T1000 (cell line): ENCODE measurements at places on chromosomes 3 and 15.

GRCh38 chr3:100525753-100526612 lies 33.6 kb downstream of the TMEM45A start:
- peak; percentile 71 for DNase-seq

- DNase-seq = no peak
Observed at GRCh38 chr15:74632601-74633000, 17.0 kb downstream of the CLK3 start.

- DNase-seq = no peak
Observed at GRCh38 chr15:69997813-69998212, 99.9 kb downstream of the TLE3 start.

- DNase-seq = no peak
Observed at GRCh38 chr3:193906849-193907410, 229.0 kb upstream of the HES1 start.

- DNase-seq = no peak
Observed at GRCh38 chr3:5194341-5194740, 6.8 kb downstream of the EDEM1 start.

- DNase-seq = no peak
Observed at GRCh38 chr3:8627201-8627940, 17.2 kb downstream of the SSUH2 start.

- no peak for DNase-seq
Observed at GRCh38 chr15:81947548-81947947, 98.3 kb downstream of the MEX3B start.

DNA sequence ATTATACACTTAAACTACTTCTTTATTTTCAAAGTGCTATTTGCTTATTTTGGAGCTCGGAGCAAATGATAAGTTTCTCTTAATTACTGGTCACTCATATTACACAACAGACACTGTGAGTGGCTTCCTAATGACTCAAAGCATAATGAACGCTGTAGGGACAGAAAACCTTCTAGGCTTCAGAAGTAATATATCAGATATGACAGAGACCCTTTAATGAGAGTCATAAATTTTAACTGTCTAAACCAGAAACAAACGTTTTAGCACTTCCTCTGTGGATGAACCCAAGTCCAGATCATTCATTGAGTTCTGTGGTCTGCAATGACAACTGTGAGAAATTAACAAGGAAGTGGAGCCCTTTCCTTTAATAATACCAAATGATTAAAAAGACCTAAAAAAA lies 66.6 kb downstream of the ARPP21 start:
- DNase-seq = no peak

- no peak for DNase-seq
Observed at GRCh38 chr15:78617076-78617475, 3.7 kb downstream of the CHRNA3 start.

GRCh38 chr3:124730129-124730940 lies at the start of gene UMPS:
UMPS (plus strand) TSS chr3:124730452; CDS start chr3:124730472, 20 bp downstream.
- peak; percentile 67 for DNase-seq

- no peak for DNase-seq
Observed at GRCh38 chr3:185613016-185613415, 26.9 kb downstream of the SENP2 start.

GRCh38 chr3:155079746-155080487 lies at the start of gene MME:
MME (plus strand) TSS chr3:155080319; CDS start chr3:155084168, 3,849 bp downstream.
- DNase-seq = no peak

- no peak for DNase-seq
Observed at GRCh38 chr3:45554006-45554666, 40.4 kb upstream of the LIMD1 start.

DNA sequence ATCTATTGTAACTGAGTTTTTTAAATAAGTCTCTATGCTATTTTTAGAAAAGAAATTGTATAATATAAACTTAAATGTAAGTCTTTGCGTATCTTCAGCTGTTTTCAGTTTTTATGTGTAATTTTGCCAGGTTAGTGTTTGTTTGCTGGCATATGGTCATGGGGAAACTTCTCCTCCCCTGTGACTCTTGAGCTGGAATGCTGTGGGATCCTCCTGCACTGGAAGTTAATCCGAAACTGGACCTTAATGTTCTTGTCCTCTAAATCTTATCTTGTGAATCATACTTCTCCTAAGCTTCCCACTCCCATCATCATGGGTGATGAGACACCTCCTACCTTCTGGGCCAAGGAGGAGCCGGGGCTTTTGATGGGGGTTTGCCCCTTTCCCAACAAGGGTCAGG lies 52.4 kb upstream of the CHST2 start:
- no peak for DNase-seq

DNA sequence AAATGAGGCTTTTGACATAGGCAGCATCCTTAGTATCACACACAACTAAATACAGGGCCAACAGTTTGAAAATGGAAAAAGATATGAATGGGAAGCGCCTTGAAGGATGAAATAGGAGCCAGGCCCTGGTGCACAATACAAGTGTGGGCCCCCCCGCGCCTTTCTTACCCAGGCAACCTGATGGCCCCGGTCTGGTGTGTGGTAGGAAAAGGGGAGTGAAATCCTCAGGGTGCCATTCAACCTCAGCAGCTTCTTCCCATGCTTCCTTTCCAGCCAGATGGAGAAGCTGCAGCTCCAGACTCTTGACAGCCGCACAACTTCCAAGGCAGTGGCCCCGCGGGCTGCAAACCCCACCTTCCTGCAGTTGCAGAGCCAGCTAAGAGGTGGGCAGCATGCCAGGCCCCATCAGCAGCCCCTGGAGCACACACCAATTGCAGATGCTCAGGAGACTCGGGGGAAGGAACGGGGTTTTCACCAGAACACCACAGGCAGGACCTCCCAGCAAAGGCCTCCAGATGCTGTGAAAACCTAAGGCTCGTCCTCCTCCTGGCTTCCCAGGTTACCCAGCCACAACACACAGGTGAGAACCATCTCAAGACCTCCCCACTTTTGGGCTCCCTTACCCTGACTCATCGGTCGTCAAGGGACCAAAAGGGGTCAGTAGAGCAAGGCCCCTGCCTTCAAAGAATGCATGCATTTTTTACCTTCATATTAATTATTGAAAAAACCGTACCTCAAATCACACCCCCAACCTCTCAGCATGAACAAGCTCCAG lies 101.6 kb downstream of the CPN2 start:
- DNase-seq = no peak

- DNase-seq = no peak
Observed at GRCh38 chr3:8305371-8305770, 196.3 kb upstream of the LMCD1 start.

GRCh38 chr3:156368189-156368588 lies 186.7 kb downstream of the SSR3 start:
- no peak for DNase-seq

DNA sequence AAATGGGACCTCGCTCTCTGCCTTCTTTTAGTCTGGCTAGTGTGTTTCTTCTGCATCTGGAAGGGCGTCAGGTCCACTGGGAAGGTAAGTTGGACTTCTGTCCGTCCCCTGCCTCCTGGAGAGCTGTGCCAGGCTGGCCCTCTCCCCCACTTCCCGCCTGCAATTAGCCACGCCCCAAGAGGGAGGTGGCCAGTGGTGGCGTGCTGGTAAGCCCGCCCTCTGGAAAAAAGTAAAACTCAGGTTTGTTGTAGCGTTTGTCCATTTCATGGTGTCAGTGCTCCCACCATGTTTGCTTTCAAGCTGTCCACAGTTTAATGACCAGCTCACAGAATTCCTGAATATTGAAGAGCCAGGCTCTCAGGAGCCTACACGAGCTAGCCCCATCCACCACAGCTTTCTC lies 55.6 kb downstream of the SLC6A6 start:
- DNase-seq = no peak

DNA sequence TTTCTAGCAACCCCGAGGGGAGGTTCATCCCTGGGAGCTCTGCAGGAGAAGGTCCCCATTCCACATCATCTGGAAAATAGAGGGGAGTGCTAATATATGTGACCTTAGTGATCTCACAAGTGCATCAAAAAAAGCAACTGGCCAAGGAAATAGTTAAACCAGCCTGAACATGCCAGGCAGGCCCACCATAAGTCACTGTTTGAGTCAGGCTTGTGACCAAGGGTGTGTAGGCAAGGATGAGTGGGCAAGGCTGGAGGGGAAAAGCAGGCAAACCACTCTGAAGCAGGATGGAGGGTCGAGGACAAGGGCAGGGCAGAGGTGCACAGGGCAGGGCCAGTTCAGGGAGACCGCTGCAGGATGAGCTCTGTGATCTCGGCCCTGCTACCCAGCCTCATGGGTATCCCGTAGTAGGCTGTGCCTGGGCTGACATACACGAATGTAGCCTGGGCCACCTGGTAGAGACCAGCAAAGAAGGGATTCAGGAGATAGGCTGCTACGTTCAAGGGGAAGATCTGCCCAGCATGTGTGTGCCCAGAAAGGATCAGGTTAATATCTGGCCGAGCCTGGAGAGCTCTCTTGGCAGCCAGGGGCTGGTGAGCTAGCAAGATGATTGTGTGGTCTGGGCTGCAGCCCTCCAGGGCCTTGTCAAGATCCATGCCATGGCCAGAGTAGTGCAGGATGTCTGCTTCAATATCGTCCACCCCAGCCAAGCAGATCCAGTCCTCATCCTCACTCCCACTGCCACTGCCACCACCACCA lies 4.3 kb downstream of the GLB1 start:
- no peak for DNase-seq

- DNase-seq = no peak
Observed at GRCh38 chr15:84659904-84660781, 2.1 kb upstream of the NMB start.

DNA sequence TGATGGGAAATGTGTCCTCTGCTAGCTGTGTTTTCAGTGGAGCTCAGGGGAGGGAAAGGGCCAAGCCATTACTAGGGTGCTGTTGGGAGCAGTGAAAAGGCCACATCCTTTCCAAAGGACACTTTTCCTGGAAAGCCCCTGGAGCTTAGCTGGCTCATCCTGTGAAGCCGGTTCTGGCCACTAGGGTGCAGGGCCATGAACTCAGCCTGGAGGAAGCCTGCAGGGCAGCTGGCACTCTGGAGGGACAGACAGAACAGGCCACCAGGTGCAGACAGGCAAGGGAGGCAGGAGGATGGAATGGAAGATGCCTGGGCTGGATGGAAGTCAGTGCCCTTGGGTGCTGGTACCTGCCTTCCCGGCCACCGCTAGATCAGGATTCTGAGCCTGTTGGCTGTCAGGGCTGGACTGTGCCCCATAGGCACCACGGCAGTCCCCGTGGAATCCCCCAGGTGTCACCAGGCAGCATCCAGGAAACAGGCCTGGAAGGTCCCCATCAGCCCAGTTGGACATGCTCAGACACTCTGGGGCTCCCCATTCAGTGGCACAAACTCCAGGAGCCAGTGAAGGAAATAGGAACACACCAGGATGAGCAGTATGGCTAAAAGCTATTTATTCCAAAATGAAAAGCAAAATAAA lies 76.2 kb upstream of the C2CD4B start:
- DNase-seq = no peak

DNA sequence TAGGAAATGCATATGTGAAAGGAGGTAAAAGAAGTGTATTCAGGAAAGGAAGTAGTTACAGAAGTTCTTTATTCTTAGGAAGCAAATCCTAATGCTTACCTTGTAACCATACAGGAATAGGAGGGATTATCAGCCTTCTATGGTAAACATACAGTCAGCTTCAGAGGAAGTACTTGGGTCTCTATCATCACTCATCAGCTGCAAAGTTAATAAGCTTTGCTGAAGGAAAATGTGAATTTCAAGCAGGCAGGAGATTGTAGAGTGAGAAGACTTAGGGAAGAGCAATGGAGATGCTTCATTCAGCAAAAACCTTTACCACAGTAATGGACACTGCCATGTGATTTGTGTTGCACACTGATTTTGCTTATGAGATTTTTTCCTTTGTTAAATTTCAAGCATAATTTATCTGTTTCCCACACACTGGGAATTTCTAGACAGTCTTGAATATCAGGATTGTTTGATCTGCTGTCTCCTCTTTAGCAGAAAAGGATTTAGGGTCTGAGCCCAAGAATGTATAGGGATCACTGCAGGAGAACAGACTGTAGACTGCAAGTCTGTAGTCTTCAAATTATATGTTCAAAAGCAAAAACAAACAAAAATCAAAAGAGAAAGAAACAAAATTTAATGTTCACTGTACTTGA lies 150.8 kb downstream of the ZNF609 start:
- no peak for DNase-seq

- DNase-seq = no peak
Observed at GRCh38 chr15:32867313-32867626, 149.5 kb downstream of the GREM1 start.

DNA sequence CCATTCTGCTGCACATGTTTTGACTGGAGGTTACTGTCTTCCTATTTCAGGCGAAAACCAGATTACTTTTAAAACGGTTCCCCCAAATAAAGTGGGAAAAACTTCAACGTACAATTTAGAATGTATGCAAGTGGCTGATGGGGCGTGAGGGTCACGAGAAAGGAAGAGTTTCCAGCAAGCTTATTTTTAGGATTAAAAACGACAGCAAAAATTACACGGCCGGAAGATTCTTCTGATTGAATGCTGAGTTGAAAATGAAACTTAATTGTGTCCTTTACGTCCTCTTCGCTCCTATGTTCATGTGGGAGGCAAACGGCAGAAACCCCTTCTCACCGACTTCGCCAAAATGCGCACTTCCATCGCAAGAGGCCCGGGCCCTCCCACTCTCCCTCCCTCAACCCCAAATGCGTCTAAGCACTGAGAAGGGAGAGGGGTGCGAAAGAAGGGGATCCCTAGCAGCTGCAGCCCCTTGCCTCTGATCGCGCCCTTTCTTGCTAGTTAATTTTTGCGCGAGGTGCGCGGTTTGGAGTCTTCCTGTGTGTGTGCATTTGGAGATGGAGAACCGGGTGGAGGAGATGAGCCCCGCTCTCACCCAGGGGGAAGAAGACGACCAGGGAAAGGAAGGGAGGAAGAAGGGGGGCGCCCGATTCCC lies 656 bp downstream of the CD47 start:
- peak; percentile 42 for DNase-seq

DNA sequence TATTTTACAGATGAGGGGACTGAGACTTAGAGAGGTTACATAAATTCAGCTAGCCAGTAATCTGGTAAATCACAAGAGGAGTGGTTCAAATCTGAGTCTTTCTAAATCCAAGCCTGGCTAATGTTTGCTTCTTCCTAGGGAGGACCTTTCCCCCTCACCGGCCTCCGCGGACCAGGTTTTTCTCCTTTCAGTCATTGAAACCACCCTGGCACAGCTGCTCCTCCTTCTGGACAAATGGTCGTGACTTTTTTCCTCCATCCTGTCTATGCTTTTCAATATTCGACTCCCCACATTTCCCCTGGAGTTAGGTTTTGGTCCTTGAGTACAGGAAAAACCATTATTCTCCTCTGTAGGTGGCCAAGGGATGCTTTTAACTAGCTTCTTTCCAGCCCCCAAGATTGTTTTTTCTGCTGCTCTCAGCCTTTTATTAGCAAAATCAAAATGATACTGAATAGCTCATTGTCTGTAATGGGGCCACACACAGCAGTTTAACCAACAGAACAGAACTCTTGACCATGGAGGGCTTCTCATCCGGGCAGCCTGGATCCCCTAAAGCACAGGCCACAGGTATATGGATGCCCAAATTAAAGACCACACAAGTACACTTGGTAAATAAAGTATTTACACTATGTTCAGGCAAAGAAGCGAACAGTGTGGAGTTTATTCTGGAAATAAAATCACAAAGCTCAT lies 85.9 kb upstream of the KLHL25 start:
- no peak for DNase-seq

GRCh38 chr3:167113035-167113830 lies 266.9 kb downstream of the ZBBX start:
- DNase-seq = no peak

- DNase-seq = no peak
Observed at GRCh38 chr3:123143669-123144411, 57.9 kb upstream of the SEC22A start.

GRCh38 chr3:19457449-19457848 lies 309.1 kb downstream of the KCNH8 start:
- DNase-seq = no peak
